ENCODE measurements at places on chromosomes 11 and 22.

- no peak for DNase-seq
These were observed 10.6 kb upstream of the GNB1L start for GRCh38 chr22:19865141-19865829.

DNA sequence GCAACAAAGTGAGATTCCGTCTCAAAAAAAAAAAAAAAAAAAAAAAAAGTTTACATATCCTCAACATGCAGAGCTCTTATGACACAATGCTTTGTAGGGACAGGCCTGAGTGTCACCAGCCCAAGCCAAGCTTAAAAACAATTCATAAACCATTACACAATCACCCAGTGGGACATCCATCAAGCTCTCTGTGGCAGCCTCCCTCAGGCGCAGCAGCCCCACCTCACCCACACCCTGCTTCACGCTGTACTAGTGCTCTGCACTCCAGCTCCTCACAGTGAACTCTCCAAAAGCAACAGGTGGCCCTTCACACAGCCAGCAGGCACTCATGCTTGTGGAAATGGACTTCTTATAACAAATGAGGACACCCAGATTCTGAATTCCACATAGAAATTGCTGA is 3.5 kb upstream of the FOXRED2 start:
- DNase-seq: no peak

- DNase-seq: no peak
These were observed 2.0 kb downstream of the MYH9 start for GRCh38 chr22:36385491-36386350.

DNA sequence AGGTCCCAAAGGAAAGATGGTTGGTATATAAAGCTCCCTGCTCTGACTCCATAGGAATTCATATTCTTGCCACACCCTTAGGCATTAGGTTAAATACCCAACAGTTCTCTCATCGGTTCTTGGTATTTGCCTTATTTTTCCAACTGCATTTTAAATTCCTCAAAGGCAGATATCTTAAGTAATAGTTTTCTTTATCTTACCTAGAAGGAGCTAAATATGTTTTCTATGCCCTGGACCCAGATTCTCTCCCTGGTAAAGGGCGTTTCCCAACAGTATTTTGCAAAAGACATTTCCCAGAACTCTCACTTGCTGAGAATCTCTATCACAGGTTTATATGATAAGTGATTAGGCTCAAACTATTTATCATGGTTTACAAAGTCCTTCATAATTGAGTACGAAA is 158.6 kb upstream of the BDNF start:
- DNase-seq: no peak

- DNase-seq: no peak
These were observed 15.5 kb upstream of the RAC2 start for GRCh38 chr22:37259540-37260029.

GRCh38 chr22:24247011-24247507 is 2.2 kb upstream of the GGT5 start:
- DNase-seq: no peak

DNA sequence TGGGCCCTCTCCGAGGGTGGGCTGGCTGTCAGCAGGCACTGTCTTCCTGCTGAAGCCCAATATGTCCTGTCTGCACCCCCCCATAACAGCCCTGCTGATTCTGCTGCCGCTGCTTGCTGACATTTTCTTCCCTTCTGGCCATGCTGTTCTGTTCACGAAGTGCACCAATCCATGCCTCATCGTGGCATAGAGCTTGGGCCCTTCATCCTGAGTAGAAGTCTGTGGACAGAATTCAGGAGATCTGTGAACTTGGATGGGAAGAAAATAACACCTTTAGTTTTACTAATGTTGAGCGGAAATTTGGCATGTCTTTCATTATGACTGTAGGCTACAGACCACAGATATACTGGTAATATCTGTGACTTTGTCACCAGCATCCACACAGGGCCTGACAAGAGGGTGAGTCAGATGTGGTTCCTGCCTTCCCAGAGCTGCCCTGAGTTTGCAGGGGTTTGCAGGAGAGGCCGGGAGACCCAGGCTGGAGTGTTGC is 14.1 kb upstream of the KIAA0930 start:
- DNase-seq: no peak

- DNase-seq: no peak
These were observed 1101.6 kb upstream of the RAG2 start for GRCh38 chr11:37699644-37700043.

- no peak for DNase-seq
These were observed 17.3 kb upstream of the PANX2 start for GRCh38 chr22:50153056-50153755.

DNA sequence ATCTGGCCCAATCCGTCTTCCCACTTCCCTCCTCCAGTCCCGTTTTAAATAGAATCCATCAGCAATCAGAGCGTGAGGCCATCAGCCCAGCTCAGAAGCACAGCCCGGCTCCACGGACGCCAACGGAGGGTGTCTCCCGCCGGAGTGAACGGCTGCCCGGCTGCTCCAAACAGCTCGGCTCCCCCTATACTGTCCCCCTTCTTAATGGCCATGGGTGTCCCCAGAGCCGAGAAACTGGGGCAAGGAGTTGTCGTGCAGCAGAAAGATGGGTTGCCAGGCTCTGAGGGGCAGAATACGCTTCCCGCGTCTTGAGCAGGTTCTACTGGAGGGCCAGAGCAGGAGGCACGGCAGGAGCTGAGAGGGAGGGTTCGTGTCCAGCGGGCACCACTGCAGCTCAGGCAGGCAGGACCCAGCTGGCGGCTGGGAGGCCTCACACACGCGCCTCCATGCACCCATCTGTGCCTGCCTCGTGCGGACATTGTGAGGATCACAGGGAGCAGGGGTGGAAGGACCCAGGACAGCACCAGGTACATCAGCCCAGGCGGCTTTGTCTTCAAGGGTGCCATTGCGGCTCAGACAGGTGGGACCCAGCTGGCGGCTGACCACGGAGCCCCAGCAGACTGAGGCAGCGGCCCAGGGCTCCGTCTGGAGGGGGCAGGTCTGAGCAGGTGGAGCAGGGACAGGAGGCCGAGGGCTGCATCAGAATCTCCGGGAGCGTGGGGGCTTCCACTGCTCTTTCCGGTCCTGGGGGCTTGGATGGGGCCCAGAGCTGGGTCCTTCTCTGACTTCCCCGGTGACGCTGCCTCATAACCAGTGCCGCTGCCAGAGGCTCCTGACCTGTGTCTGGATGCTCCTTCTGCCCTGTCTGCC is 882.7 kb downstream of the BRD1 start:
- no peak for DNase-seq

DNA sequence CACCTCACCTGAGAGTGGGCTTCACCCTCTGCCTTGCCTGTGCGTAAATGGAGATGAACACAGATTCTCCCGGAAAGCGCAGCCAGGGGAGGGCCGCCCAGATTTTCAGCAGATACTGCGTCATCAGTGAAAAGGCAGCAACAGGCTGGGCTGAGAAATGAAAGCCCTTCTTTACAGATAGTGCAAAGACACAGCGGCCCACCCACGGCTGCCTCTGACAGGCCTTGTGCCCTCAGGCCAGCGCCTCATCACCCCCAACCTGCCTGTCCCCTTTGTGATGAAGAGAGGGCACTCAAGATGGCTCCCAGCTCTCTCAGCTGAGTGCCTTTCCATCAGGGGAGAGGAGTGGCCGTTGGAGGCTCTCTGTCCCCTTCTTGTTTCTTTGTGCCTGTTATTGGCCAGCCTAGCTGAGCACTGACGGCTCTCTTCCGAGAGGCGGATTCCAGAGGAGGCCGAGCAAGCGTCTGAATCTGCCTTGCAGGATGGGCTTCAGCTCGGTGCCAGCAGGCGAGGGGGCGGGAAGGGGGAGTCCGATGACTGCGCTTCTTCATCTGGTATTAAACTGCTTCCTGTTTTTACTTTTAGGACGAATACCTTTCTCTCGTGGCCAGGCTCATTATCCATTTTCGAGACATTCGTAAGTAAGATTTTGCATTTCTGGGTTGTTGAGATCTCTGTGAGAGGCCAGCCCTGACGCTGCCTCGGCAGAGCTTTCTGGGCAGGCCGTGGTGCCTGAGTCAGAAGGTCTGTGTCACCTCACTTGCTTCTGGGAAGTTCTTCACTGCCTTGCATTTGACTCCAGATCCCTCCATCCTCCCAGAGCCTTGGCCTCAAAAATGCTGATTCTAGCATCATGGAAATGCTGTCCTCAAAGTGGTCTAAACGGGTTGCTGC is 43.7 kb downstream of the MED15 start:
- DNase-seq: peak; percentile 33

DNA sequence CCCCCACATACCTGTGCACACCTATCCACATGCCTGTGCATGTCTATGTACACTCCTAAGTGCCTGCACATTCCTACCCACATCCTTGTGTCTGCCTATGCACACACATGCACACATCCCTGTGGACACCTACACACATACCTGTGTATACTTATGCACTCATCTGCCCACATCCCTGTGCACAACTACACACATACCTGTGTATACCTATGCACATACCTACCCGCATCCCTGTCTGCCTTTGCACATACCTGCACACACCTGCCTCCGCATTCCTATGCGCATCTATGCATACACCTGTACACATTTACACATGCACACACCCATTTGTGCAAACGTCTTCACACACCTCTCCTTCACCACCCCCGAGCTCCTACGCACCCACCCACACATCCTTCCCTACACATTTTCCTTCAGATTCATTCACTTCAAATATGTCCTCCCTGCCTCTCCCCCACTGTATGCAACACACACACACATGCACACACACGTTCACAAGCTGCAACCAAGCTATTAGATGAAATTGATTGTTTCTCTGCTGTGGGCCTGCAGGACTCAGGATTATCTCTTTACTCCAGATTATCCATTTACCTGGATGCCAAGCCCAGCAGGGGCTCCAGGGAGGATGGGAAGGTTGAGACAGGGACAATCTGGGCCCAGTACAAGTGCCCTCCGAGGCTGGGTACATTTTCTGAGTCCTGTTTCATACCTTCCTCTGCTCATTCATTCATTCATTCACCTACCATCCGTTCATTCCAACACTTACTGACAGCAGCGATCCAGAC is 53.2 kb downstream of the TSPAN18 start:
- DNase-seq: no peak

- peak; percentile 50 for DNase-seq
These were observed 7.3 kb upstream of the SYT7 start for GRCh38 chr11:61587951-61588727.

GRCh38 chr11:115080923-115081680 is 402.8 kb downstream of the NXPE2 start:
- no peak for DNase-seq

- no peak for DNase-seq
These were observed 15.3 kb downstream of the RTL6 start for GRCh38 chr22:44482776-44483175.

- no peak for DNase-seq
These were observed 1344.0 kb upstream of the RAG2 start for GRCh38 chr11:37942081-37942480.
